Activated B cell treated with CpG ODN at 0.5 μM for 24 hours (primary cell): ENCODE measurements at places on chromosomes 7 and 10. TPM values are rescaled to one million over a fixed set of nuclear protein-coding genes. Genes with fewer than 3 reads are reported as not detected.
A peak's percentile ranks its signal among the peaks of the same experiment; 100 is the strongest.

DNA sequence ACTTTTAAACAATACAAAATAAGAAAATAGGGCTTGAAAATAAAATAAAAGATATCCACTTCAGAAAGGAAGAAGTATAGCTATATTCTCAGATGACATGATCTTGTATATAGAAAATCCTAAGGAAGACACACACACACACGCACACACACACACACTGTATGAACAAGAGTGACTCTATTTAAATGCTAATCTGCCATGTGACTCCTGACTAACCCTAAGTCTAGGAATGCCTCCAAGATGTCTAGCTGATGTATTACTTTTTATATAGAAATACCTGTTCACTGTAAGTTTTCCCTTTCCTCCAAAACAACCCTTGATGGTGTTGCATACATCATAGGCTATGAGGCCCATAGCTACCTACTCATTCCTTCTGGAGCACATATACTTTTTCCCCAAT lies 173.1 kb upstream of the LRRTM3 start:
- H3K27ac ChIP-seq: no peak overlapping the region
- no peak for DNase-seq
- no peaks in the 10 kb centered on the region for H3K27me3 ChIP-seq

GRCh38 chr7:148011753-148012152 lies 578.8 kb upstream of the C7orf33 start:
- no peaks in the 10 kb centered on the region for H3K36me3 ChIP-seq
- H3K4me3 ChIP-seq: no peak overlapping the region
- no peak for DNase-seq
- no peaks in the 10 kb centered on the region for H3K4me1 ChIP-seq

Gene IL6
- 64.4 and 72.3 TPM in 2 replicates for total RNA-seq

- DNase-seq: no peak
- H3K27me3 ChIP-seq: no peaks in the 10 kb centered on the region
- peaks cover 9% of the 10 kb centered on the region for H3K4me1 ChIP-seq
- no peak overlapping the region for H3K4me3 ChIP-seq
- H3K36me3 ChIP-seq: peaks cover 6% of the 10 kb centered on the region
Observed at GRCh38 chr7:30391806-30392205, 86.8 kb downstream of the NOD1 start.

DNA sequence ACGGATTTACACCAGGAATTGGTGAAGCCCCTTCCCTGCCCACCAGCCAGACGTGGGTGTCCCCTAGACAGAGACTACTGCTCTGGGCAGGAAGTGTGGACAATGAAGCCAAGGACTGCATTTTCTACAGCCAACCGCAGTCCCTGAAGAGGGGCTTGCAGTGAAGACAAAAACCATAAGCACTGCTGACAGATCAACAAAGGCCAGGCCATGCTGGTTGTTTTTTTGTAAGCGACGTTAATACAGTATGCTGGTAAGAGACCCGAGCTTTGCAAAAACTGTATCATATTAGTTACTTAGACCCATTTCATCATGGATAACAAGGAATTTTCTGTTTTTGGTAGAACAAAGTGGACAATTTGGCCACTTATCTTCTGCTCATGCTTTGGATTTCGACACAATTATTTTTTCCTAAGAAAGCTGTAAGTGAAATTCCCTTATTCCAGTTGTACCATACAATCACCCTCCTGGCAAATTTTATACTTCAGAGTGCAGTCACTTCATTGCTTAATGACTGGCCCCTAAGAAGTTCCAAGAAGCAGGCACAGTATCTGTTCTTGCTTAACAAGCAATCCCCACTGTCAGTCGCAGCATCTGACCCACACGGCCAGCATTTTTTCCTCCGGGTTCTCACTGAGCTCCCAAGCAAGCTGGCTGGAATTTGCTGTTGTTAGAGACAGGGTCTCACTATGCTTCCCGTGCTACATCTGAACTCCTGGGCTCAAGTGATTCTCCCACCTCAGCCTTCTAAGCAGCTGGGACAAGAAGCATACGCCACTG lies 163.5 kb downstream of the PARD3 start:
- H3K27ac ChIP-seq: no peak overlapping the region
- no peak overlapping the region for H3K4me3 ChIP-seq
- H3K4me1 ChIP-seq: no peaks in the 10 kb centered on the region
- peaks cover 3% of the 10 kb centered on the region for H3K27me3 ChIP-seq
- no peak for DNase-seq

Gene ADRA2A
- total RNA-seq: not detected in 2 replicates

- no peaks in the 10 kb centered on the region for H3K36me3 ChIP-seq
- H3K4me1 ChIP-seq: no peaks in the 10 kb centered on the region
- no peak for DNase-seq
- H3K27ac ChIP-seq: no peak overlapping the region
Observed at GRCh38 chr7:48299580-48300169, 128.4 kb downstream of the ABCA13 start.

DNA sequence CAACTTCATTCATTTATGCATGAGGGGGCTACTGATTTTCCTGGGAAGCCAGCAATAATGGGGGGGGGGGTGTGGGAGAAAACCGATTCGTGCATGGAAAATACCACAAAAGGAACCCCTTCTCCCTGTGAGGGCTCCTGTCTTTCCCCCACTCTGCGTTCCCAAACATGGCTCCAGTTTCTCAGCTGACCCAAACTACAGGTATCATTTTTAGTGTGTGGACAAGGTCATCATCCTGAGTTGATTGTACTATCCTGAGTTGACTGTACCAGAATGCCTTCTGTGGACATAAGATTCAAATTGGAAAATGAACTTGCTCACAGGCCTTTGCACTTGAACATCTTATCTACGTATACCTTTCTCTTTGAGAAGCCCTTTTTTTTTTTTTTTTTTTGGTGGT lies 49.9 kb downstream of the ZRANB1 start:
- DNase-seq: no peak
- H3K27me3 ChIP-seq: no peaks in the 10 kb centered on the region
- peaks cover 22% of the 10 kb centered on the region for H3K36me3 ChIP-seq
- H3K4me3 ChIP-seq: no peak overlapping the region
- no peak overlapping the region for H3K27ac ChIP-seq
- peaks cover 14% of the 10 kb centered on the region for H3K4me1 ChIP-seq

DNA sequence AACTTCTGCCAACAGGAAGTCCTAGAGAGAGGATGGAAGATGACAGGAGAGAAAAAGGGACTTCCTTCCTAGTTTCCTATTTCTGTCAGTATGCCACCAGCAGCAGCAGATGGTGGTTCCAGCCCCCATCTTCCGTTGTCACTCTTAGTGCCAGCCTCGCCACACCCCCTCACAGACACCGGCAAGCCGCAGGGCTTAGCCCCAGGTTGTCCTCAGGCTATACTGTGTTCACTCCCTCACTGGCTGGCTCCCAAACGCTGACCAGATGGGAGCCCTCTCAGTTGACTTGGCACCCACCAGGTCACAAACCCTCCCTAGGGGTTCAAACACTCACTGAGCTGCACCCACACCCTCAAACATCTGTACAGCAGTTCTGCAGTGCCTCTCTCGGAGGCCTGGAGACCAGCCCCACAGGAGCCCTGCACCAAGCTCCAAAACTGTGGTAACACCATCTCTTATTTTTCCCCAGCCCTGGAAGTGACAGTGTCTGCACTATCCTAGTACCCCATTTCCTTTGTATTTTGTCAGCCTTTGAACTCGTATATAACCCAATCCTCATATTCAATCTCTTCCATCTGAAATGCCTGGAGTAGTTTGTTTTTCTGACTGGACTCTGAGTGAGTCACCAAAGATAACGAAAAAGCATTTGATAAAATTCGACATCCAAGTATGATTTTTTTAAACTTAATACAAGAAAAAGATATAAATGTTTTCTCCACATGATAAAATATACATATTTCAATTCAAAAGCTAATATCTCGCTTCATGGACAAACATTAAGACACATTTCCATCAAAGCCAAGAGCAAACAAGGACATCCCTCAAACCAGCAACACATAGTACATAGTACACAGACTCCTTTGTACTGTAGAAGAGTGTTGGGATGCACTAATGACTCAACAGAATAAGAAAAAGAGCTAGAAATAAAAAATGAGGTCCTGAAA lies 34.5 kb downstream of the SMURF1 start:
- H3K27ac ChIP-seq: peak overlapping the region; percentile 10
- DNase-seq: no peak
- peaks cover 48% of the 10 kb centered on the region for H3K4me1 ChIP-seq
- H3K27me3 ChIP-seq: no peaks in the 10 kb centered on the region

Gene TAS2R60
- total RNA-seq: not detected in 2 replicates
